ENCODE measurements at places on chromosomes 1 and 21. TPM values are rescaled to one million over a fixed set of nuclear protein-coding genes. Genes with fewer than 3 reads are reported as not detected.

GRCh38 chr21:16873176-16873575 lies 639.7 kb upstream of the CXADR start:
- no peak for DNase-seq
- no peaks in the 10 kb centered on the region for H3K4me1 ChIP-seq
- H3K27ac ChIP-seq: no peak overlapping the region

- no peaks in the 10 kb centered on the region for H3K4me1 ChIP-seq
- no peaks in the 10 kb centered on the region for H3K27me3 ChIP-seq
Measured at GRCh38 chr1:82451191-82451590, 650.5 kb downstream of the ADGRL2 start.

- H3K27me3 ChIP-seq: no peaks in the 10 kb centered on the region
- no peak for DNase-seq
- H3K4me3 ChIP-seq: no peak overlapping the region
- no peaks in the 10 kb centered on the region for H3K36me3 ChIP-seq
- no peaks in the 10 kb centered on the region for H3K4me1 ChIP-seq
- H3K27ac ChIP-seq: no peak overlapping the region
Measured at GRCh38 chr1:60031146-60031545, 42.4 kb downstream of the C1orf87 start.

- DNase-seq: peak; percentile 36
- no peaks in the 10 kb centered on the region for H3K36me3 ChIP-seq
- H3K27me3 ChIP-seq: no peaks in the 10 kb centered on the region
- peak overlapping the region; percentile 52 for H3K27ac ChIP-seq
Measured at GRCh38 chr1:217029281-217030157, 306.3 kb upstream of the ESRRG start.

GRCh38 chr1:61748566-61748965 lies 6.3 kb downstream of the PATJ start:
- peaks cover 24% of the 10 kb centered on the region for H3K4me1 ChIP-seq
- H3K4me3 ChIP-seq: no peak overlapping the region
- DNase-seq: no peak
- H3K27ac ChIP-seq: no peak overlapping the region
- no peaks in the 10 kb centered on the region for H3K27me3 ChIP-seq

GRCh38 chr1:230170622-230171021 lies 103.6 kb downstream of the GALNT2 start:
- no peaks in the 10 kb centered on the region for H3K27me3 ChIP-seq
- H3K27ac ChIP-seq: no peak overlapping the region
- no peaks in the 10 kb centered on the region for H3K36me3 ChIP-seq
- H3K4me3 ChIP-seq: no peak overlapping the region

EDARADD gene
- total RNA-seq: 11.3 TPM

TAGLN2 gene
- 101 TPM for total RNA-seq

TCHH gene
- not detected for total RNA-seq

ARTN gene
- total RNA-seq: 4.0 TPM

C1QA gene
- 60.4 TPM for total RNA-seq

RAVER2 gene
- total RNA-seq: 27.5 TPM

NKAIN1 gene
- total RNA-seq: not detected
